GM23338 (cell line): ENCODE measurements at places on chromosomes 3 and 15. TPM values are rescaled to one million over a fixed set of nuclear protein-coding genes. Genes with fewer than 3 reads are reported as not detected.

Gene CLDN16
- polyA plus RNA-seq = 0.06 TPM in 1 of 2 replicates, not detected in the other

Gene TMC3
- 0.07 and 0.10 TPM in 2 replicates for polyA plus RNA-seq

Gene MASP1
- polyA plus RNA-seq = 1.4 and 3.0 TPM in 2 replicates

Gene LRRC49
- 6.9 and 8.5 TPM in 2 replicates for polyA plus RNA-seq

Gene GASK1A
- 1.5 and 2.6 TPM in 2 replicates for polyA plus RNA-seq

Gene PTH1R
- 1.1 and 1.9 TPM in 2 replicates for polyA plus RNA-seq

Gene RBMS3
- polyA plus RNA-seq = 4.4 and 7.4 TPM in 2 replicates

Gene GUCA1C
- polyA plus RNA-seq = not detected in 2 replicates

Gene MESP2
- polyA plus RNA-seq = 0.24 and 0.68 TPM in 2 replicates

Gene STAC
- 4.7 and 5.6 TPM in 2 replicates for polyA plus RNA-seq

Gene AMOTL2
- 17.4 and 17.9 TPM in 2 replicates for polyA plus RNA-seq

Gene GOLGA8R
- 0.27 TPM in 1 of 2 replicates, not detected in the other for polyA plus RNA-seq

Gene IGSF10
- 0.24 and 0.50 TPM in 2 replicates for polyA plus RNA-seq

Gene GPR171
- 2.4 and 3.4 TPM in 2 replicates for polyA plus RNA-seq

Gene GPR156
- 0.50 and 0.73 TPM in 2 replicates for polyA plus RNA-seq

Gene ADGRG7
- polyA plus RNA-seq = not detected in 2 replicates

Gene PFN2
- 173 and 183 TPM in 2 replicates for polyA plus RNA-seq

Gene FEZF2
- 0.10 TPM in 1 of 2 replicates, not detected in the other for polyA plus RNA-seq

Gene SNTN
- polyA plus RNA-seq = 0.70 TPM in 1 of 2 replicates, not detected in the other

Gene ZNF710
- polyA plus RNA-seq = 15.9 and 16.0 TPM in 2 replicates

Gene FBN1
- polyA plus RNA-seq = 1.2 and 1.9 TPM in 2 replicates
